Spleen (tissue), 13 donors: ENCODE measurements at places on chromosomes 6 and 20. TPM values are rescaled to one million over a fixed set of nuclear protein-coding genes. Genes with fewer than 3 reads are reported as not detected.

DNA sequence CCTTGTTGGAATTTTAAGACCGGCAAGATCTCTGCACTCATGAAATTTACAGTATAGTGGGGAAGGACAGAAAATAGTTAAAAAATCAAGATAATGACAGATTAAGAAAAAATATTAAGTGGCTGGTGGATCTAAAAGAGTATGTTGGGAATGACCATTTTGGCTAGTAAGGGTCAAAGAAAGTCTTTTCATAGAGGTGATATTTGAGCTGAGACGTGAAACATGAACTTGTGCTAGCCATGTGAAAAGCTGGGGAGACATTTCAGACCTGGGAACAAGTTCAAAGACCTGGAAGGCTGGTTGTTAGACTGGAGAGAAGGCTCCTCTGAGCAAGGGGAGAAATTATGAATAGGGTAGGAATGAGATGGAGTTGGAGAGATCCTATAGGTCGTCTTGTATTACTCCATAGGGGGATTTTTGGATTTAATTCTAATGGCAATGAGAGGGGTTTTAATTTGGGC lies 4.7 kb downstream of the BICRAL start:
- peak overlapping the region; percentile 100 for H3K27ac ChIP-seq
- DNase-seq, result no peak
- H3K27me3 ChIP-seq, result no peaks in the 10 kb centered on the region
- H3K36me3 ChIP-seq, result peaks cover 6% of the 10 kb centered on the region
- no peak overlapping the region for H3K4me3 ChIP-seq
- H3K4me1 ChIP-seq, result peaks cover 67% of the 10 kb centered on the region

DNA sequence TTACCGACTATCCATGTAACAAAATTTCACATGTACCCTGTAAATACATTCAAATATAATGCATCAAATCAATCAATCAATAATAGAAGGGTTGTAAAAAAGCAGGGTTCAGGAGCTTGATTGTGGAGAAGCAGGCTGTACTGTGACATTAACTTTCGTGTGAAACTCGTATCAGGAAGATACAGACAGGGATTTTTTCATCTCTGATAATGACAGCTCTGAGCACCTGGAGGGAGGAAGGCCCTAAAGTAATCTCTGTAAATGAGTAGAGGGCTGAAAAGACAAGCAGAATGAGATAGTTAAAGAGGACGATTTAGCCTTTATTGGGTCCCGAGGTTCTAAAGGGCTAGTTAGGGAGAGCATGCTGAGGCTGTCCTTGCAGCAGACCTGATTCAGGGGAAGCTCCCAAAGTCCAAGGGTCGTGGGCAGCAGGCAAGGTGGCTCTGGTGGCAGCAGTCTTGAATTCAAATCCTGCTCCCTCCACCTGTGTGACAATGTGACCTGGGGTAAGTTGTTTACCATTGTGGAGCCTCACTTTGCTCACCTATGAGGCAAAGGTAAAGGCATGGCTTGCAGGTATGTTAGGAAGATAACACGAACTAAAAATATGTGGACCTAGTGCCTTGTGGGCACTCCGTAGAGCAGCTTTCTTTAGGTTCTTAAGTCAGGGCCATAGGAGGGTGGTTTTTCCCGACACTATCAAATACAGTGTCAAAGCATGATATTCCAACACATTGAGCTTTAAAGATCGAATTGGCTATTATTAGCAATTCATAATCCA lies 219.4 kb upstream of the MYLIP start:
- H3K27me3 ChIP-seq, result no peaks in the 10 kb centered on the region
- H3K4me1 ChIP-seq, result peaks cover 14% of the 10 kb centered on the region
- H3K4me3 ChIP-seq, result no peak overlapping the region
- DNase-seq, result no peak

- no peaks in the 10 kb centered on the region for H3K4me1 ChIP-seq
- DNase-seq, result no peak
- H3K27me3 ChIP-seq, result no peaks in the 10 kb centered on the region
- no peaks in the 10 kb centered on the region for H3K36me3 ChIP-seq
- no peak overlapping the region for H3K27ac ChIP-seq
Observed at GRCh38 chr20:54337144-54337543, 129.3 kb downstream of the PFDN4 start.

GRCh38 chr20:16115911-16116552 lies 457.2 kb downstream of the KIF16B start:
- H3K27me3 ChIP-seq, result no peaks in the 10 kb centered on the region
- H3K36me3 ChIP-seq, result no peaks in the 10 kb centered on the region
- H3K4me3 ChIP-seq, result no peak overlapping the region
- no peak for DNase-seq
- H3K27ac ChIP-seq, result no peak overlapping the region

DNA sequence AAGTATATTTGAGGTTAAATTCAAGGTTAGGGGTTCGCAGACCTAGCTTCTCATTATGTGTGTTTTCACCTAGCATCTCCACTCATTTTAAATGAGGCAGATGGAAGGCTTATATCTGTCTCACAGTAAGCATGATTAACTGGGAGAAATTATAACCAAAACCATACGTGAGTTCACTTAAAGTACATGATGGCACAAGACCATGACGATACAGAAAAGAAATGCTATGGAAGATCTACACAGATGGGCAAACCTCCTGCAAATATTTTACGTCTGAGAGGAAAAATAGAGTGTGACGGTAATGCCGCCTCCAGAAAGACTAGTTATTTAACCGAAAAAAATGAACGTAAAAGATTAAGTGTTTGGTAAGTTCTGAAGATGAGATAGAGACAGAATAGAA lies 337.8 kb downstream of the FARS2 start:
- no peak overlapping the region for H3K4me3 ChIP-seq
- no peaks in the 10 kb centered on the region for H3K36me3 ChIP-seq
- no peaks in the 10 kb centered on the region for H3K27me3 ChIP-seq
- DNase-seq, result no peak

Gene CNBD2
- total RNA-seq, result 7.3 TPM

GRCh38 chr6:155880900-155881299 lies 425.3 kb upstream of the NOX3 start:
- H3K4me3 ChIP-seq, result no peak overlapping the region
- peaks cover 9% of the 10 kb centered on the region for H3K4me1 ChIP-seq
- H3K36me3 ChIP-seq, result no peaks in the 10 kb centered on the region
- H3K27me3 ChIP-seq, result no peaks in the 10 kb centered on the region

DNA sequence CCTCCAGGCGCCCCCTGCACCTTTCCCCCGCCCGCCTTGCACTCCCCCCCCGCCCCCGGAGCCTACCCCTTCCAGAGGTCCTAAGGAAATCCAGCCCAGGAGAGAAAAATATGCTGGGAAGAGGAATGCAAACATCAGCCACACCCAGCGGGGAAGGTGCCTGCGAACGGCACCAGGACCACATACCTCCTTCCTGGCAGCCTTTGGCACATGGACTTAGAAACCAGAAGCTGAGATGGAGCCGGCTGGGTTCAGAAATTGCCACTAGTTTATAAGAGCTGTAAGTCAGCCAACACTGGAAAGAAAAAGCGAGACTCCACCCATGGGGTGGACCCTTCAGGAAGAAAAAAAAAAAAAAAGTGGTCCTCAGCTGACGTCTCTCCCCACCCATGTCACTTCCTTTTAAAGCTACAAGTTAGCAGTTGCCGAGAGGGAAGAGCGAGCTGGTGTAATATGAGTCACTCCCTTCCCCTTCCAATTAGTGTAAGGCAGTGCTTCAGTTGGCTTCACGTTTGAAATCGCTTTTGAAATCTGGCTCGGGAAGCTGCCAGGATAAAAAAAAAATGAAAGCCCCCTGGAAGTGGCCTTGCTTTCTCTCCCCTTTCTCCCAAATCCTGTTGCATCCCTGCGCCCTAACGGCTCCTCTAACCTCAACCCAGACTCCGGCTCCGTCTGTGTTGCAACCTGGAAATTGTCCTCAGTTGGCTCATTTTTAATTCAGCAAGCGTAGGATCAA lies at the start of gene AGPAT4:
Gene AGPAT4, minus strand, starts transcription at position 310 of the 736 bp plus-strand sequence. CDS start 41,848 bp downstream, outside the sequence.
- peaks cover 5% of the 10 kb centered on the region for H3K4me1 ChIP-seq
- peak within 1 kb of the TSS; percentile 80 for H3K27ac ChIP-seq
- peak within 1 kb of the TSS; percentile 64 for H3K4me3 ChIP-seq
- no peak for DNase-seq

GRCh38 chr6:147879031-147879580 lies 370.6 kb downstream of the SAMD5 start:
- H3K4me3 ChIP-seq, result no peak overlapping the region
- H3K27me3 ChIP-seq, result no peaks in the 10 kb centered on the region
- DNase-seq, result no peak

- no peak overlapping the region for H3K27ac ChIP-seq
- H3K4me1 ChIP-seq, result no peaks in the 10 kb centered on the region
- H3K36me3 ChIP-seq, result no peaks in the 10 kb centered on the region
- H3K4me3 ChIP-seq, result no peak overlapping the region
Observed at GRCh38 chr6:11164717-11165646, 53.5 kb upstream of the ERVFRD-1 start.

Gene FAM110A
- 31.7 TPM for total RNA-seq

GRCh38 chr6:13142611-13143010 lies 185.7 kb downstream of the TBC1D7 start:
- no peak for DNase-seq
- no peaks in the 10 kb centered on the region for H3K4me1 ChIP-seq
- H3K36me3 ChIP-seq, result no peaks in the 10 kb centered on the region
- no peak overlapping the region for H3K27ac ChIP-seq
- no peaks in the 10 kb centered on the region for H3K27me3 ChIP-seq

Gene CASS4
- total RNA-seq, result 10.9 TPM

Gene ULBP3
- total RNA-seq, result 1.4 TPM

Gene FOXP4
- 6.1 TPM for total RNA-seq

DNA sequence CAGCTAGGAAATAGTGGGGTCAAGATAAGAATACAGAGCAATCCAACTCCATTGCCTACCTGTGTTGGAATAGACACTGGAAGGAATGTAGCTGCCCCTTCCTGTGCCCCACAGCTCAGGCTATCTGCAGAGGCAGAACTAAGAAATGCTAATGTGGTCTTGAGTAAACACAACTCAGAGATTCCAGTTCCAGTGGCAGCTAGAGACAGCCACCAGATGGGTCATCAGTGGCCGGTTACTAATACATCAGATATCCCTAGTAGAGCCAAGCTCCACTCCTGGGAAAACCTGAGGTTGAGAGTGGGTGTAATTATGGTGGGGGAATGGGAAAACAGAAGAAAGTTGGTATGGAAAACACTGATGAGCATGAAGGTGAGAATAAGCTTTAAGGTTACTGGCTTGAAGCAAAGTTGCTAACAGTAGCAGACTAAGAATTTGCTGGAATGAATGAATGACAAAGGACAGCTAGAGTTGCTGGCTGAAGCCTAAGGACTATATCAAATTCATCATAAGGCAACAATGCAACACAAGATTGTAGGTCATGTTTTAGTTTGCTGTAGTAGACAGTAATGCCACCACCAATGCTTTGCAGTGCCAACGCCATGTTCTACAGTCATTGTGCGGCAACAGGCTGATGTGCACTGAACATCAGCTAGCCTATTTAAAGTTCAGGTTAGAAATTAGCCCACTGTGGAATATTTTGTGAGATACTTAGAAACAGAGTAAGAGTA lies 28.3 kb upstream of the FAM83C start:
- H3K27ac ChIP-seq, result no peak overlapping the region
- no peak for DNase-seq
- no peaks in the 10 kb centered on the region for H3K36me3 ChIP-seq
- H3K4me3 ChIP-seq, result no peak overlapping the region

DNA sequence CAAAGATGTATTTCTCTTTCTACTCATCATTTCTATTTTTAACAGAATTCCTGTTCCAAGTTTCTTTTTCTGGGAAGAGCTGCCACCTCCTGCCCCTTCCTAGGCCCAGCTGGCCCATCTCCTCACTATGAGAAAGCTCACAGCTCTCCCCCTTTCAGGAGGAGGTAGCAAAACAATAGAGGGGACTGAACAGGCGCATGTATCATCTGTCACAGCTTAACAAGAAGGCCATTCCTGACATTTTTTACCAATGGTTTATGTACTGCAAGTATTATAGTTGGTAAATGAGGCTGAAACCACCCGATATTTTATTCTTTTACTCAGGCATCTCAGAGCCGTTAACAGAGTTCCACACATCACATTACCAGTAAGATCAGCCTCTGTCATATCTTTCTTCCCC lies 103.7 kb upstream of the MTHFD1L start:
- no peak overlapping the region for H3K27ac ChIP-seq
- peaks cover 28% of the 10 kb centered on the region for H3K4me1 ChIP-seq
- no peaks in the 10 kb centered on the region for H3K36me3 ChIP-seq
- no peak overlapping the region for H3K4me3 ChIP-seq

Gene MOG
- not detected for total RNA-seq

GRCh38 chr6:36029464-36029863 lies 1.9 kb downstream of the MAPK14 start:
- peaks cover 60% of the 10 kb centered on the region for H3K4me1 ChIP-seq
- H3K27ac ChIP-seq, result peak overlapping the region; percentile 93
- H3K4me3 ChIP-seq, result peak overlapping the region; percentile 100
- peaks cover 6% of the 10 kb centered on the region for H3K27me3 ChIP-seq

DNA sequence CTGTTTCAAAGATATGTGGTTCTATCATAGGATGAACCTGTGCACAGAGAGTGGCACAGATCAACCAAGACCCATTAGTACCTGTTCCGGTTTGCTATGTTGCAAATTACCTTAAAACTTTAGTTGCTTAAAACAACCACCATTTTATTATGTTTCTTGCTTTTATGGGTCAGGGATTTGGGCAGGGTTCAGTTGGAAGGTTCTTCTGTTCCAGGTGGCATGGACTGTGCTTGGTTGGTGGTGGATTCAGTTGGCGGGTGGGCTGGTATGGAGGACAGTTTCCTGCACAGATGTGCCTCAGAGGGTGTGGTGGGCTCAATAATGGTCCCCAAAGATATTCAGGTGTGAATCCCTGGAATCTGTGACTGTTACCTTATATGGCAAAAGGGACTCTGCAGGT lies 166.3 kb downstream of the SLC35B3 start:
- H3K4me1 ChIP-seq, result no peaks in the 10 kb centered on the region
- H3K27ac ChIP-seq, result no peak overlapping the region
- no peaks in the 10 kb centered on the region for H3K36me3 ChIP-seq
- no peak for DNase-seq
- H3K4me3 ChIP-seq, result no peak overlapping the region

Gene BNIP5
- total RNA-seq, result not detected

GRCh38 chr6:50654155-50654554 lies 59.2 kb upstream of the TFAP2D start:
- H3K4me1 ChIP-seq, result no peaks in the 10 kb centered on the region
- no peak overlapping the region for H3K4me3 ChIP-seq
- no peak for DNase-seq
- H3K27me3 ChIP-seq, result no peaks in the 10 kb centered on the region
- H3K36me3 ChIP-seq, result no peaks in the 10 kb centered on the region

DNA sequence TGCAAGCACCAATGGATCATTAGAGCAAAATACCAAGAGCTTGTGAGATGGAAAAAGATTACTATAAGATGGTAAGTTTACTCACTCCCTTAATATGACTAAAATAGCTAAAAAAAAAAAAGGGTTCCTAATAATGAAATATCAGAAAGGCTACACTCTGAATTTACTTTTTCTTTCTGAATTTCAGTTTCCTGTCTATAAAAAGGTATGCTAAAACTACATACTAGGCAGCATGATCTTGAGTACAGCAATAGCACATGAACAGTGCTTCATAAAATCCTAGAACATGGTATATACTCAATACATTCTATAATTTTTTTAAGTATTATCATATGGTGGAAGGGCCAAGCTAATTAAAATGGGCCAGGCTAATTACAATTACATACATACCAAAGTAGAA lies 24.0 kb upstream of the FAM135A start:
- no peak overlapping the region for H3K4me3 ChIP-seq
- DNase-seq, result no peak
- H3K27ac ChIP-seq, result no peak overlapping the region

- no peaks in the 10 kb centered on the region for H3K36me3 ChIP-seq
- peak; percentile 47 for DNase-seq
- H3K27ac ChIP-seq, result no peak overlapping the region
- no peaks in the 10 kb centered on the region for H3K4me1 ChIP-seq
- no peaks in the 10 kb centered on the region for H3K27me3 ChIP-seq
Observed at GRCh38 chr20:61833807-61834610, 231.7 kb downstream of the TAF4 start.

Gene BPI
- 23.6 TPM for total RNA-seq
